ENCODE measurements at places on chromosomes 11 and 22. TPM values are rescaled to one million over a fixed set of nuclear protein-coding genes. Genes with fewer than 3 reads are reported as not detected.
A peak's percentile ranks its signal among the peaks of the same experiment; 100 is the strongest.

- DNase-seq, result peak; percentile 63
Observed at GRCh38 chr11:84564180-84564866, 1062.8 kb downstream of the DLG2 start.

DNA sequence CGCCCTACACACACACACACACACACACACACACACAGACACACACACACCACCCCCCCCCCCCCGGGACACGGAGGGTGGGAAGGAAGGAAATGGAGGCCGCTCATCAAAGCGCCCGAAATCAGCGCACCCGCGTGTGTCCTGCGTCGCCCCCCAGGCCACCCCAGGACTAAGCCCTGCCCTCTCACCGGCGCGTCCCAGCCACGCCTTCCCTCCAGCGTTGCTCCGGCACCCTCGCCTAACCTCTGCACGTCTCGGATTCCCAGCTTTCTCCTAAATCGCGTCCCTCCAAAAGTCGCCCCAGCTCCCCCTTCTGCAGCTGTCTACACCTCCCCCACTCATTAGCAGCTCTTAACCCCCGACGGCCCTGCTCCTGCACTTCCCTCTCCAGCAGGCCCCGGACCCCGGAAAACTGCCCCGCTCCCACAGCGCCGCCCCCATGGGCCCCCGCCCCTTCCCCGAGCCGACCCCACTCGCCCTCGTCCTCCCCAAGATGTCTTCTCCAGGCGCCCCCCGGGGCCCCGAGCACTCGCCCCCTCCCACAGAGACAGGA is 557 bp downstream of the PACSIN2 start:
- peak; percentile 49 for DNase-seq

DNA sequence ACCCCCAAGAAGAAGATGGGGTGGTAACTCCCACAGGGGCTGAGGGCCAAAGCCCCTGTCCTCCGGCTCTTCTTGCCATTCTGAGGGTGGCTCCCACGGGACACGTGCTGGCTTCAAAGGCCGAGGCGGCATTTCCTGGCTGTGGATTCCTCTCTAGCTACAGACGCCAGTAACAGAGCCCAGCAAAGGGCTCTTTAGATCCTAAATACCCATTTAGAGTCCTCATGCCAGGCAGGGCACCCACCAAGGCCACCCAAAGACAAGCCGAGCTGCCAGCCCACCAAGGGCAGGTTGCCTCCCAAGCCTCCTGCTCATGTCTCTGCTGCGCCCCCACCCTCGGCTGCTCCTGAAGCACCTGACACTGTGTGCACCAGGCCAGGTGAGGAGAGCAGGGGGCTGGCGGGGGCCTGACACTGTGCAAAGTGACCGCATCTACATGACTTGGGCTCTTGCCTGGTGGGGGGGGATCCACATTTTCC is 5.7 kb downstream of the LRFN4 start:
- no peak for DNase-seq

DNA sequence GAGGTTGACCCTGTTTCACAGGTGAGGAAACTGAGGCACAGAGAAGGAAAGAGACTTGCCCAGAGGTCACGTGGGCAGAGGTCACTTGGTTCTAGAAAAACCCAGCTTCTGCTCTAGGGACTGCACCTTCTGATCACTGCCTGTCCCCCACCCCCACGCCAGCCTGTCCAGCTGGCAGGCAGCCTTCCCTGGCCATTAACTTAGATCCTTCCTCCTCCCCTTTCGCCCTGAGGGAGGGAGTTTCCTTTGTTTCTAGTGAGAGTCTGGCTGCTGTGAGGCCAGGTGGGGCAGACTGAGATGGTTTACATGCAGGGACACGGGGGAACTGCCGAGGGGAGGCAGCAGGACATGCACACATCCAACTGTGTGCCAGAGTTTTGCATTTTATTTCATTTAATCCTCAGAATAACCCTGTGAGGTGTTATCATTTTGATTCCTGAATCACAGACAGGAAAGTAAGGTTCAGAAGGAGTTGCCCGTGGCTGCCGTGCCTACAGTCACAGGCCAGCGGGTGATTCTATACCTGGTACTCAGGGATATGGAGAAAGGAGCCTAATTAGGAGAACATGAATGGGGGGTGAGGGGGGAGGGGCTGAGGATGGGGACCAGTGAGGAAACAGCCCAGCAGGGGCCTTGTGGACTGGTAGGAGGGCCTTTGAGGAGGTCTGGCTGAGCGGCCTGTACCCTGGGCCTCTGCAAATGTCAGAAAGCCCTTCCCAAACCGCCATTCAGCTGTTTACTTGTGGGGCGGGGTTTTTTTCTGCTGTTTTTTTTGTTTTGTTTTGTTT is 3.4 kb downstream of the FAM83F start:
- DNase-seq, result peak; percentile 62

DNA sequence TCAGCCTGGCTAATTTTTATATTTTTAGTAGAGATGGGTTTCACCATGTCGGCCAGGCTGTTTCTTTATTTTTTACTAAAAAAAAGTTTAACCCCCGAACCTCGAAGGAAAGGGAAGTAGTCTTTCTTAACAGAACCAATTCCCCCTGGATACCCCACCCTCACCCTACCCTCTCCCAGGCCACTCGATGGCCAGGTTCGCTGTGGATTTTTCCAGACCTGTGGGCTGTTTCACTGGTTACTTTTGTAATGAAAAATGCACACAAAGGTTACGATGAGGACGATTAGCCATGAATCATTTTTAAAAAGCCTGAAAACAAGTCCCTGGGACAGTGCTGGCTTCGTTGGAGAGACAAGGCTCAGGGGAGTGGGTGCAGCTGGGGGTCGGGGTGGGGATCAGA is 2.5 kb downstream of the TSPO start:
- DNase-seq, result no peak

GRCh38 chr11:33040033-33040861 is 875 bp downstream of the TCP11L1 start:
- no peak for DNase-seq

- no peak for DNase-seq
Observed at GRCh38 chr11:10715571-10715970, 22.0 kb upstream of the IRAG1 start.

GRCh38 chr22:47192651-47193437 is 430.4 kb downstream of the TBC1D22A start:
- no peak for DNase-seq

- no peak for DNase-seq
Observed at GRCh38 chr11:75911459-75911858, 96.4 kb downstream of the UVRAG start.

DNA sequence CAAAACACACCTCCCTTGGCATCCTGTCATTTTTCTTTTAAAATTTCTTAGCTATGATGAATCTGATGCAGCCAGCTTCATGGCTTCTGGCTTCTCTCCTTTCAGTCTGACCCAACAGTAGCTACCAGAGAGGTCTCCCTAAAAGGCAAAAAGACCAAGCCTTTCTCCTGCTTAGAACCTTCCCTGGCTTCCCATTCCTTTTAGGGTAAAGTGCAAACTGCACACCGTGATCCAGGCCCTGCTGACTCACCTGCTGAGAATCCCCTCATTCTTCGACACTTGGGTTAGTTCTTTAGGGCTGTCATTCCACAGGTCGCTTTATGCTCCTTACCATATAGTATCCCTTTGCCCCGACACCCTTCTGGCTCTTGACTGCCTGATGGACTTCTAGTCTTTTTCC is 362.4 kb downstream of the MIAT start:
- DNase-seq, result no peak

The SERPING1 gene
- 0.19 TPM for total RNA-seq

The MRGPRX3 gene
- total RNA-seq, result not detected

The TRIM22 gene
- total RNA-seq, result 133 TPM

The RIC3 gene
- not detected for total RNA-seq

The CRYBB3 gene
- not detected for total RNA-seq

The MS4A2 gene
- total RNA-seq, result not detected

The SEPTIN3 gene
- 0.14 TPM for total RNA-seq
